AG04450 (cell line): ENCODE measurements at places on chromosomes 2 and 18.

GRCh38 chr2:179050755-179051154 is 818 bp upstream of the CCDC141 start:
- no peak for DNase-seq

DNA sequence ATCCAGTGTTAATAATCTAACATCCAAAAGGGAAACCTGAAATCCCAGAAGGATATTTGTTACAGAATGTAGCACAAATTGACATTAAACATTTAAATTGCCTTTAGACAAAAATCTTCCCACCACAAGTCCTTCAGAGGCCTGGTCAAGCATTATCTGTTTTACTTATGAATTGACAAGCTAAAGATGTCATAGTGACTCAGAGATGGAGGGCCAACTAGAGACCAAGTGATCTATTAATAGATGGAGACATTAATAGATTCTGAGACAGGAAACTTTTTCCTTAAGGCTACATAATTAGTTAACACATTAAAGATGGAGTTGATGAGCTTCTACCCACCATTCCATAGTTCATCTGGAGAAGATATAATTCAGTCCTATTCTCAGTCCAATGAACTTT is 526.2 kb downstream of the IRS1 start:
- DNase-seq, result no peak

GRCh38 chr2:101036562-101036961 is 34.5 kb downstream of the RPL31 start:
- no peak for DNase-seq

DNA sequence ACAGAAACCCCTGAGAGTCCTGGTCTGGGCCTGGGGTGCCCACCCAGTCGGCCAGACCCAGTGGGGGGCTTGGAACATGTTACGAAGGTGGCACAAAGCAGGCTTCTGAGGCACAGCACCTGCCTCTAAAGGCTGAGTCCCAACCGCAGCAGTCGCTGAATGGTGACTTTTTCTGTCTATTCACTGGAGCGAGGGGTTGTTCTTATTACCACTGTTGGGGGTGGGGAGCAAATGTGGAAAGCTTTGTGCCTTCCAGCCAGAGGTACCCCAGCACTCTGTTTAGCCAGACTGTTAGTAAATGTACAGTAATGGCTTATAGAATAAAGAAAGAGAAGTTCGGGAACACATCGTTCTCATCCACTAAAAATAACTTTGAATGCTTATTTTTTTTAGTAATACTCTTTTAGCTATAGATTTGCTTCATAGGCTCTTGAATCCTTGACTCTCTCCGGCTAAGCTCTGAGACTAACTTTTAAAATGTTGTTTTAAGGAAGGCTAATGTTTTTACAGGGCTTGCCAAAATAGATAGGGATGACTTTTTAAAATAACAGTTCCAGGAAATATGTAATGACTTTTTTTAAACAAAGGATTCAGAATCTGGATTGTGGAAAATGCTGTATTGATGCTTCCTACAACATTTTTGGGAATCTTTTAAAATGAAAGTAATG is 23.4 kb upstream of the PTPN2 start:
- no peak for DNase-seq

DNA sequence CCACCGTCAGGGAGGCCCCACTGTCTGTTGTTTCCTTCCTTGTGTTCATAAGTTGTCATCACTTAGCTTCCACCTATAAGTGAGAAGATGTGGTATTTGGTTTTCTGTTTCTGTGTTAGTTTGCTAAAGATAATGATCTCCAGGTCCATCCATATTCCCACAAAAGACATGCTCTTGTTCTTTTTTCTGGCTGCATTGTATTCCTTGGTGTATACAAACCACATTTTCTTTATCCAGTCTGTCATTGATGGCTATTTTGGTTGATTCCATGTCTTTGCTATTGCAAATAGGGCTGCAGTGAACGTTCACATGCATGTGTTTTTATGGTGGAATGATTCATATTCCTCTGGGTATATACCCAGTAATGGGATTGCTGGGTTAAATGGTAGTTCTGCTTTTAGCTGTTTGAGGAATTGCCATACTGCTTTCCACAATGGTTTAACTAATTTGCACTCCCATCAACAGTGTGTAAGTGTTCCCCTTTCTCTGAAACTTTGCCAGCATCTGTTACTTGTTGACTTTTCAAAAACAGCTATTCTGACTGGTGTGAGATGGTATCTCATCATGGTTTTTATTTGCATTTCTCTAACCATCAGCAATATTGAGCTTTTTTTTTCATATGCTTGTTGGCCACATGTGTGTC is 156.6 kb upstream of the NOSTRIN start:
- DNase-seq, result no peak

GRCh38 chr2:99748344-99748743 is 258.5 kb upstream of the REV1 start:
- no peak for DNase-seq

- no peak for DNase-seq
Measured at GRCh38 chr2:239609162-239609561, 208.3 kb upstream of the HDAC4 start.

DNA sequence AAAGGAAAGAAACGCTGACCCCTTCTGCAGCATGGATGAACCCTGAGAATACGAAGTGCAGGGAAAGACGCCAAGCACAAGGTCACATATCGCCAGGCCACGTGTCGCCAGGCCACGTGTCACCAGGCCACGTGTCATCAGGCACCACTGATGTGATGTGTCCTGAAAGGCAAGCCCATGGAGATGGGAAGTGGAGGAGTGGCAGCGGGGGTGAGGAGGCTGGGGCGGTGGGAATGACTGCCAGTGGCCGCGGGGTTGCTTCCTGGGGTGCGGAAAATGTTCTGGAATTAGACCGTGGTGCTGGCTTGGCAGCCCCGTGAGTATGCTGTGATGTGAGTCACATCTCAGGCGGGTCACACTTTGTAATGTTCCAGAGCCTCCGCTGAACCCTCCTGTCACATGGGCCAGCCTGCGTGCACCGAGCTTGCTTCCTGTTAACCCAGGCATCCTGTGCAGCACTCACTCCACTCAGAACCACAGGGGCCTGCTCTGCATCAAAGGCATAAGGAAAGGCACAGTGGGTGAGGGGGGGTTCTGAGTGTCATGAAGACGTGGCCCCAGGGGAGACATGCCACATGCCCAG is 39.0 kb downstream of the SLC66A2 start:
- no peak for DNase-seq

DNA sequence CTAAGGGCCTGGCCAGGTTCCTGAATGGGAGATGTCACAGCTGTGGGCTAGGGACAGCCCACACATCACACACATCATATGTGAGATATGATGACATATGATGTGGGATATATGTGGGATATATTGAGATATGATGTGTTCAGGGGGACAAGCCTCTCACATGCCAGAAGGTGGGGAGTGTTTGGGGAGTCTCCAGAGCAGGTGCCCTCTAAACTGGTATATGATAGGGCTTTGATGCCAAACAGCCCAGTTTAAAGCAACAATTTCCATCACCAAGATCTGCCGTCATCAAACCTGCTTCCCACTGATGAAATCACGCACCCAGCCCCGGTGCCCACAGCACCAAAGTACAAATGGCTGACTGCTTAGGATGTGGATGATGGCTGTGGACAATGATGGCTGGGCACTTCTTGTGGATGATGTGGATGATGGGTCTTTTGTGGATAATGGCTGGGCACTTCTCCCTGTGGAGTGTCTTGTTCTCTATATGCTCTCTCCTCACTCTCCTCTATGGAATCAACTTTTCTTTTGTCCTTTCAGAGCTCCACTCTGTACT is 50.9 kb downstream of the FBLN7 start:
- no peak for DNase-seq

DNA sequence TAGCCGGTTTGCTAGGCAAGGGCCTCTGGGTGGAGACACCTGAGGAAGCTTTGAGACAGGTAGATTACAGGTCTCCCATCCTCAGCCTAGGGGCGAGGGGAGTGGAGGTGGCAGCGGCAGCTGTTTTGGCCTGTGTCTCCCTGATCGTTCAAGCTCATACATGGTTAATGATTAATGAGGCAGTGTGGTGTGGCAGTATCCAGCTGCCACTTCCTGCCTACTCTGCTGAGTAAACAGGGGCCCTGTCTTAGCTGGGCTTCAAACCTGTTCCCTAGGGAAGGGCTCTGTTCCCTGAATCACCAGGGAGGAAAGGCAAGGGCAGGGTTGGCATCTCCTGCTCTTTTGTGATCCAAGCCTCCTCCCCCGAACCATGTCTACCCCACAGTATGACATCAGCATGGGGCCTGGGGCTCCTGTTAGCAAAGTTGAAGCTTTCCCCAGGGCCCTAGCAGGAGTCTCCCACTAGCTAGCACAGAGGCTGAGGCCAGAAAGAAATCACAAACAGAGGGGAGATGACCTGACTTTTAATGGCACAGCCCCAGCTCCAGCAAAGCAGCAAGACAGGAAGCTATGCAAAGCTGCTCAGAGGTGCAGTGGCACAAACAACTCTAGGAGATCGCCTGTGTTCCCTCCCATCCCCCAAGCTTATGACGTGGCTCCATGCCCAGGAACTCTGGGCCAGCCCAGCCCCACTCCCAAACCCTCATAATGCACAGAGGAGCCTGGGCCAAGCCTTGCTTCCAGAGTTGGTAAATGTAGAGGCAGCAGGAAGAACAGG is 3.7 kb upstream of the TUBA4B start:
- peak; percentile 39 for DNase-seq

DNA sequence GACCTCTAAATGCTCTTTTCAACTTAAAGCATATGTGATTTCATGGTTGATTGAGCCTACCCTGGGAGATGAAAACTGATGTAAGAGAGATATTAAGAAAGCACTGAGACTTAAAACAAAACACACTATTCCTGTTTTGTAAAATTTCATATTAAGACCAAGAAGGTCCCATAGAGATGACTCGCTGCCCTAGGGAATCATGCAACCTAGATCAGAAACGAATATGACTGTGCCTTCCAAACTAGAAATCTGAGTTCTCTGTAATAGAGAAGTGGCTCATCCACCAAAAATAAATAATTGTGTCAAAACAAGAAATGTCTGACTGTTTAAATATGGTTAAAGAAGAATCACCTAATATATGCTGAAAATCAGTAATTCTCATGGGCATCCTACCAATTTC is 776.8 kb upstream of the SOX11 start:
- no peak for DNase-seq

- no peak for DNase-seq
Measured at GRCh38 chr18:36066686-36067054, 689 bp downstream of the RPRD1A start.

DNA sequence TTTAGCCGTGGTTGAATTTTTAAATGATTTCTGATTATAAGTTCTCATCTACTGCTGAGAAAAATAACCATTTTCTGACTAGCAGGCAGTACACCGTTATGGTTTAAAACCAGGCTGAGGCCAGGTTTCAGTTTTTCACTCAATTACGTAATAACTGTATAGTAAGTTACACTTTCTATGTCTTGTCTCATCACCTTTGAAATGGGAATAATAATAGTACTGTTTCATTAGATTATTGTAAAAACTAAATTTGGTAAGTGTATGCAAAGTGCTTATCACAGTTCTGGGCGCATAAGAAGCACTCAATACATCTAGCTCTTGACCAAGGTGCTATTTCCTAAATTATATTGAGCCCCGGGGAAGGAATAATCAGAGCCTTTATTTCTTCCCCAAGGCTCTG is 76.8 kb downstream of the LIMS1 start:
- no peak for DNase-seq

DNA sequence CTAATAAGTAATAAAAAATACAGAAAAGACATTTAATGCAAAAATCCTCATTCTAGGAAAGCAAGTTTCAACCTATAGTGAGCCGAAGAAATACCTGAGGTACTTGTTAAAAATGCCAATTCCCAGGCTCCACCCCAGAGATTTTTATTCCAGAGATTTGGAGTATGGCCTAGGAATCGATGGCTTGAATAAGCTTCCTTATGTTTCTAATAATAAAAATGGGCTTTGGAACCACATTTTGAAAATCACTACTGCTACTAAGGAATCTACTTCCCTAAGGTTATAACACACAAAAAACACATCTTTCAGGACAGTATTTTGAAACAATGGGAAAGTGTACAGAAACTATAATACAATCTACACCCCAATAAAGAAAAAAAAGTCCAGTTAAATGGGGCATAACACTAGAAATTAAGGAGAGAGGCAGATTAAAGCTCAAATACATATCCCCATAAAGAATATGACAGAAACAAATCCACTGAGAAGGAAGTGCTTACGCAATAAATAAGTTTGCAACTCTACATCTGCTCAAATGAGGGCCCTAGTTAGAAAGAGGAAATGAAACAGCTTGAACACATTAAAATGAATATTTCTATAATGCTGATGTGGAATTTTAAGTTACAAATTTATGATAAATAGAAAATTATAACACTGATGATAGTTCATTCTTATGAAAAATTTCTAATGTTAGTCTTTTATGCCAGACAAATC is 103.7 kb downstream of the EPB41L3 start:
- DNase-seq, result no peak

- no peak for DNase-seq
Measured at GRCh38 chr2:141399270-141399669, 731.5 kb downstream of the LRP1B start.

DNA sequence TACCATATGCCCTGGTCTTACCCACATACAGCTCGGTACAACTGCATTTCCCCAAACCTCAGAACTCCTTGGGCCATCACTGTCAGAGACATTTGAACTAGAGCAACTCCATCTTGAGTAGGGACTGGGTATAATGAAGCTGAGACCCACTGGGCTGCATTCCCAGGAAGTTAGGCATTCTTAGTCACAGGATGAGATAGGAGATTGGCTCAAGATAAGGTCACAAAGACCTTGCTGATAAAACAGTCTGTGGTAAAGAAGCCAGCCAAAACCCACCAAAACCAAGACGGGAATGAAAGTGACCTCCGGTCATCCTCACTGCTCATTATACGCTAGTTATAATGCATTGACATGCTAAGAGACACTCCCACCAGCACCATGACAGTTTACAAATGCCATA is 131.3 kb downstream of the PIK3C3 start:
- DNase-seq, result no peak

- no peak for DNase-seq
Measured at GRCh38 chr2:112034924-112035323, 20.1 kb upstream of the TMEM87B start.
